ENCODE measurements at places on chromosomes 4 and X. TPM values are rescaled to one million over a fixed set of nuclear protein-coding genes. Genes with fewer than 3 reads are reported as not detected.
A peak's percentile ranks its signal among the peaks of the same experiment; 100 is the strongest.

Gene IL1RAPL2
- total RNA-seq = 0.07 TPM

Gene GATA1
- 0.26 TPM for total RNA-seq

Gene FAM13A
- 14.6 TPM for total RNA-seq

Gene AMELX
- not detected for total RNA-seq

Gene PTCHD1
- total RNA-seq = 3.2 TPM

Gene RAB33A
- 3.0 TPM for total RNA-seq

- DNase-seq = no peak
Observed at GRCh38 chr4:150875367-150875766, 139.7 kb downstream of the LRBA start.

- DNase-seq = no peak
Observed at GRCh38 chr4:1192091-1192492, 19.7 kb upstream of the SPON2 start.

DNA sequence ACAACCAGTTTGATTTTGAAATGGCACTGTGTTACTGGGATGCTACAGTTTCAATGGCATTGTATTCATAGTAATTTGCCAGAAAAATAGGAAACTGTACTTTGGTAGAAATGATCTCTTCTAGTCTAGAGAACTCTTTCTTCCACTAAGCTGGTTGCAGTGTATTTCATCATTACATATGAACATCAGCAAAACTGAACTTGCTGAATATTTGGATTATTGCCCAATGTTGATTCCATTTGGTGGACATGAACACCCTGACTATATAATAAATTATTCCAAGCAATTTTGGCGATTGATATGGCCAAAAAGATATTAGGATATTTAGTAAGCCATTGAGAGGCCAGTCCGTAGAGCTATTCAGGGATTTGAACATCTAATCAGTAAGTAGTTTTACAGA is 191.8 kb upstream of the CXorf66 start:
- no peak for DNase-seq

- DNase-seq = peak; percentile 64
Observed at GRCh38 chrX:68945603-68946228, 116.9 kb downstream of the EFNB1 start.

Data from WTC11 (cell line).